ENCODE measurements at places on chromosomes 6 and 20.

- DNase-seq: no peak
Measured at GRCh38 chr20:6884114-6884513, 116.6 kb downstream of the BMP2 start.

GRCh38 chr6:70103798-70104197 lies 199.1 kb downstream of the COL9A1 start:
- DNase-seq: no peak

DNA sequence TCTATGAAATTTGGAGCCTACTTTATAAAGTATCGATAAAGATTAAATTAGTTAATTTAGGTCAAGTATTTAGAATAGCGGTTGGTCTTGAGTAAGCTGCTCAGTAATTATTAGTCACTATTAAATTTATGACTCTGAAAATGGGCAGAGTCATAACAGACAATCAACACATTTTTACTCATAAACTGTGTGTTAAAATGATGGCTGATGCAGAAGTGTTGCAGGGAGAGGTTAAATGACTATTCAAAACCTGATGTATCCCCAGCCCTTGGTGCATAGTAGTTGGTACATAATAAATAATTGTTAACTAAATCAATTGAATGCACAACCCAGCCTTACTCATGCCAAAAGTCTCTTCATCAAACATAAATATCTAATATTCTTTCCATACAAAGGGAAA lies 30.6 kb downstream of the HIVEP2 start:
- DNase-seq: no peak

DNA sequence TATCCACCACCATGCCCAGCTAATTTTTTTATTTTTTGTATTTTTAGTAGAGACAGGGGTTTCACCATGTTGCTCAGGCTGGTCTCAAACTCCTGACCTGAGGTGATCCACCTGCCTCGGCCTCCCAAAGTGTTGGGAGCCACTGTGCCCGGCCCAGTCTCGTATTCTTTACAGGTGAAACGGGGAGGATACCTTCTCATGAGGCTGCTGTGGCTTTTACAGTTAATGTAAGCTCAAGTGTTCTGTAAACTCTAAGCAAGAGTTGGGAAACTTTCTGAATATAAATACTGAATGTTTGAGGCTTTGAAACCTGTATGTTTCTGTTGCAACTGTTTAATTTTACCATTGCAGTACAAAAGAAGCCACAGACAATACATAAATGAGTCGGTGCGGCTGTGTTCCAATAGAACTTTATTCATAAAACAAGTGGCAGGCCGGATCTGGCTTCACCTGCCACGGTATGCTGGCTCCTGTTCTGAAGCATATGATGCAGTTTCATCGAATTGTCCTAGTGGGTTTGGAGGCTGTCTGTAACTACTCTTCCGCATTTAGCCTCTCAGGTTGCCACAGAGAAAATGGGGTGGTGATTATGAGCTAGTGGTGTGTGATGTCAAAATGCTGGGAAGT lies 192.5 kb upstream of the ZFP64 start:
- DNase-seq: no peak

Measured in stimulated activated CD8-positive, alpha-beta memory T cell treated with anti-CD3 and anti-CD28 coated beads, Interleukin-7, amount 100 ng/mL, for 1 hour (primary cell).